Epithelial cell of prostate (primary cell): ENCODE measurements at places on chromosomes 12 and 14.
A peak's percentile ranks its signal among the peaks of the same experiment; 100 is the strongest.

DNA sequence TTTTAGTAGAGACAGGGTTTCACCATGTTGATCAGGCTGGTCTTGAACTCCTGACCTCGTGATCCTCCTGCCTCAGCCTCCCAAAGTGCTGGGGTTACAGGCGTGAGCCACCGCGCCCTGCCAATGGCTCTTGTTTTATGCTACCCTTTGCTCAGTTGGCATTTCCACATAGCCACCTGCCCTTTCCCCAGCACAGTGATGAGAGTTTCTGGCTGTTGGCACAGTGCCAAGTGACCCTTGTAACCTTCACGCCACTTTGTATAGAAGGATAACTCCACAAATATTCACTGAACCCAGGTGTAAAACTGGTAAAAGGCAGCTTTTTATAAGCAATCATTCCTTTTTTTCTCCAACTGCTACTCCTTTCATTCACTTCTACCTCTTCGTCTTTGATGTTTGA, 18.5 kb upstream of the CCDC175 start:
- DNase-seq = no peak

DNA sequence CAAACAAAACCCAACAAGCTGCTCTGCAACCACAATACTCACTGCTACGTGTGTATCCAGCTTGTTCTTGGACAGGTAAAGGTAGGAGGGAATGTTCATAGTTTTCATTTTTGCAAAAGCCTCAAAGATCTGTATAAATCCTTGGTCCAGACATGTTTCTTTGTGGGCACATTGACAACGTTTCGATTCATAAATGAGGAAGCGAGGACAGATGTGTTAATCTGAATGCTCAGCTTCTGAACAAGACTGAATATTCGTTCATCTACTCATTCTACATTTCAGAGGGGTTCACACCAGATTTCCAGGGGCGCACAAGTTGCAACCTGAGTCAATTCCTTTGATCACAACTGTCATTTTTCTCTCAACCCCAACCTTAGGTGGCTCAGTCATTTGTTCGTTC, 134.4 kb downstream of the LLPH start:
- no peak for DNase-seq

DNA sequence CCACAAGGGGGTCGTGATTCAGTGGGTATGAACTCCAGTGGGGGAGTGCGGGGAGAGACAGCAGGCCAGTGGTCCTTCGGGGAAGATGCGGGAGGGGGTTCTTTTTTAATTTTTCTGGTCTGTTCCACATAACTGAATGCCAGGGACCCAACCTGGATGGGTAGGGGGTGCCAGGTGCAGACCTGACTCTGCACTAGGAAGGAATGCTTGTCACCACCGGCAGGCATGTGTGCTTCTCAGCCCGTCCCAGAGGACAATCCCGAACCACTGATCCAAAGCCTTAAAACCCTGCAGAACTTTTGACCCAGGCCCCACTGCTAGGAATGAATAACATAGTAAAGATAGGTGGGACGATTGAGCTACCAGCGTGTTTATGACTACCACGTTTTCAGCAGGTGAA, 72.0 kb downstream of the DIO3 start:
- no peak for DNase-seq

DNA sequence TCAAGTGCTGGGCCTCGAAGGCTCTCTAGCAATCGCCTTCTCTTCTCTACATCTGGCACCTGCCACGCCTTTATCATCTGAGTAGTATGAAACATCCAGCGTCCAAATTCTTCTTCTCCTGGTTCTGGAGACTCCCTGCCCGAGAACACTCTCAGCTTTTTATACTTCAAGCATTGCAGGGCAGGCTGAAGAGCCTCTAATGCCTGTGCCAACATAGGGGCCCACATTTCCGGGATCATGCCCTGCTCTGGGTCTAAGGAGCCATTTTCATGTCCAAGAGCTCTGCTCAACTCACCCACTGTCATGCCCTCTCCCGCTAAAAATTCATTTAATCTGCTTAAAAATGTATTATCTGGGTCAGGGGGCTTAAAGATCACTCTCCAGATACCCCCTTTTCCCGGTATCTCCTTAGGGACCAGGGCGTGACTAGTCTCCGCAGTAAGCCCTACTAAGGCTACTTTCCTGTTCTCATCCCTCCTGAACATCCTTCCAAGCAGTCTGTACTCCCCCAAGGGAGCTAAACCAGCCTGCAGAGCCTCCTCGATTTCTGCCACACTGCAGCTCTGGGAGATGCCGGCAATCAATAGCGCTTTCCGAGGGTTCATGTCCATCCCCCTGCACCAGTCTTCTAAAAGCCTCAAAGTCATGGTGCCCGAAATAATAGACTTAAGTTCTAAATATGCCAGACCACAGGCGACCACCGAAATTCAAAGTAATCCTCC, 940 bp downstream of the MOAP1 start:
- DNase-seq = no peak

DNA sequence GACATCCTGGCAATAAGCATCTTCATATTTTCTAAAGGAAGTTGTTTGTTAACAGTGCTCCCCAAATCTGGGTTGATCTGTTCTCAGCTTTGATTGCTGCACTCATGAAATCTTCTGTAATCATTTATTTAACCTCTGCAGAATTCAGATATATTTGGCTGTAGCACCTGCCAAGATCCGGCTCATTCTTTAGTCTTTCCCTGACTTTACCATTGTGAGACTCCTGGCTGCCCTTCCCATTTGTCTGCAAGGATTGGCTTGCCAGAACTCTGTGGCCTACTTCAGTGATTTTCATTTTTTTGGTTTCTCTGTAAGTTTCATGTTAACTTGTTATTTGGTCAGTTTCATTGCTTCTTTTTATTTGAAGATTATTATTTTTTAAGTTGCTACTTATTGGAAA, 191.2 kb upstream of the PLXNC1 start:
- no peak for DNase-seq

- no peak for DNase-seq
These were observed 2.0 kb upstream of the MYH6 start for GRCh38 chr14:23409966-23410635.

DNA sequence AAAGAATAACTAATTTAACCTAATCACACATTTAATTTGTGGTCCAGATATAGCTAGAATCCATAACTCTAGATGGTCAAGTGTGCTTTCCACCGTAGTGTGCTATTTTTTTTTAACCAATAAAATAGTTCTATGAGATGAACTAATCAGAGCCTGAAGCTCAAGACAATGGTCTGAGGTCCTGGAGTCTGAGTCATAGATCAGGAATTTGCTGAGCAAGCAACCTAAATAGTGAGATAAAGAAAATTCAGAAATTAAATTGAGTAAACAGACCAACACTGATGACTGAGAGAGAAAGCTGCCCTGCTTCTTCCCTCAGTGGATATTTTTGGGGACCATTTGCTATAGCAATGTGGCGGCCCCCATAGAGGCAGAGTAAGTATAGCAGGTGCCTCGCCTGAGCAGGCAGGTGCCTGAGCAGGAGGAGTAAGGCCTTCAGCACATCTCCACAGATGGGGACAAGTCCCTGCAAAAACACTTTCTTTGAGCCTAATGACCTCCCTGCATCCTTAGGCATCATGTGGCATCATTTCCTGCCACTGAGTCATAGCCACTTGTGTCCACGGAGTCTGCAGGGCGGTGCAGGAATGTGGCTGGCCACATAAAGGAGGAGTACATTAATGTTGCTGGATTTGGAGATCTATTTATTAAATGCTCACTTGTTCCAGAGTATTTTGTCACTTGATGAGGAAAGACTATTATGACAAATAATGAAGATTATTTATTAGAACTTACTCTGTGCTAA, 13.9 kb upstream of the CLEC4E start:
- DNase-seq = peak; percentile 31

- no peak for DNase-seq
These were observed 7.8 kb upstream of the PLEKHG3 start for GRCh38 chr14:64696355-64696857.

DNA sequence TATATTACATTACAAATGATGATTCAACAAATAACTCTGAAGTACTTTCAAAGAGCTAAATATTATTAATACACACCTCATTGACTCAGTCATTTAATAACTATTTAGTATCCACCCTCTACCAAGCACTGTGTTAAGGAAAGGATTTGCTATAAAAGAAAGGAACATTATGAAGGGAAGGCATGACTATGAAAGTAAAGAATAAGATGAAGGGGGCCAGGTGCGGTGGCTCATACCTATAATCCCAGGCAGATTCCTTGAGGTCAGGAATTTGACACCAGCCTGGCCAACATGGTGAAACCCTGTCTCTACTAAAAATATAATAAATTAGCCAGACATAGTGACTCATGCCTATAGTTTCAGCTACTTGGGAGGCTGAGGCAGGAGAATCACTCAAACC, 107.9 kb downstream of the PLCZ1 start:
- peak; percentile 33 for DNase-seq

GRCh38 chr14:77000340-77001270, 27.9 kb downstream of the IRF2BPL start:
- DNase-seq = no peak

GRCh38 chr12:59077575-59078426, 157.5 kb upstream of the LRIG3 start:
- peak; percentile 84 for DNase-seq

DNA sequence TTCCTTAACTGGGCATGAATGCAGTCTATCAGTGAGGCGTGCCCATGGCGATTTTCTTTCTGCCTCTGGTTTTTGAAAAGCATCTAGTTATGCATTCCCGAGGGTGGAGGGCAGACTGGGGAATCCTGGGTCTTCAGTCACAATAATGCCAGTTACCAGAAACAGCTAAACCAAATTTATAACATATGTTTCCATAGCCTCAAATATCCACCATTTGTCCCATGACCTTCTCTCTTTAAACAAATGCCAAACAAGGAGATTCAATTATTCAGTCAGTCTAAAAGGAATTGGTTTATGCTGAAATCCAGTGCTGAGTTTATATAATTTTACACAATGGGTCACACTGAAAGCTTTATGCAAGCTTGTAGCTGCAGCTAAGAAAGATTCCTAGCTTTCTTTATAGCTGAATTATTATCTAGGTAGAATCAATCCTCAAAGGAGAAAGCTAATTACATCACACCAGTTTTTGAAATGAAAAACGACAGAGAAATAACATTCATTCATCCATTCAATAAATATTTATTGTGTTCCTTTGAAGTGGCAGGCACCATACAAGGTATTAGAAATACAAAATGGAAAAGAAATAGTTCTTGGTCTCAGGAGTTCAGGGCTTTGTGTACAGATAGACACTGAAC, 131.3 kb upstream of the RAP1B start:
- DNase-seq = no peak

- no peak for DNase-seq
These were observed 18.0 kb upstream of the DYRK2 start for GRCh38 chr12:67630373-67631088.

- no peak for DNase-seq
These were observed 376.2 kb downstream of the DPF3 start for GRCh38 chr14:72517736-72518135.

DNA sequence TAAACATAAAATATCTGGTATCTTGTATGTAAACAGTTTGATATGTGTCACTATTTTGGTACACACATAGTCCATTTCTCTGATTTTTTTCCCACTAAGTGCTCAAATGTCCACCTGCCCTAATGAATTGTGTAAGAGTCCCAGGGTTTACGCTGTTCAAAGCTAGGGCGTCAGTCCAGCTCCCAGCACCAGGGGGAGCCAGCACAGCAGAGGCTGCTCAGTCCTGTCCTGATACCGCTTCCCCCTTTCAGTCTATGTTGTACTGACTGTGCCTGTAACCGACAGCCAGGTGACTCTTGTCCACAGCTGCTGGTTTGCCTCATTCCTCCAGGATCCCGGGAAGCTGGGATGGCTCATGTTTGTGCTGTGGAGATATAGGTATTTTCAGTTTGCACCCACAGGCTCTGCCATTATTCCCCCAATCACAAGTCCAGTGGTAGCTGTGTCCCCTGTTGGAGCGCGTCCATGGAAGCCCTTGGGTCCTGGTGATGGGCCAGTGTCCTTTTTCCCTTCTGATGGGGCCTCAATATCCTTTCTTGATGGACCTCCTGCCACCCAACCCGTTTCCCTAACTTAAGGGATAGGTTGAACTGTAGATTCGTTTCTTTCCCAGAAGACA, 242.0 kb downstream of the NEDD1 start:
- no peak for DNase-seq

DNA sequence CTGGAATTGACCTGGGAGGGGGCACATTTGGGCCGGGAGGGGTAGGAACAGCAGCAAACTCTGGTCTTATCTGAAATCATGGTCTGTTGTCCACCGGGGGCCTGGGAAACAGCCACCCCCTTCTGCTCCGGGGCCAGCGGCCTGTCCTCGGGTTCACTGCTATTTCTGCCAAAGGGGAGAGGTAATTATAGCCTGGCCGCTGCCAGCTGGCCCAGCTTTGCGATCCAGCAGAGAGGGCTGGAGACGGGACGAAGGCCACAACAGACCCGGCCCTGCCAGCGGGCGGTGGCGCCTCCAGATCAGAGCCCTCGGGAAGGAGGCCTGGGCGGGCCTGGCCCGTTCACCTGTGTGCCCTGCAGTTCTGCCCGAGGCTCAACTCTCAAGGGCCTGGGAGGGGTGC, at the start of gene C14orf180:
TSS of gene C14orf180 (plus strand) at position 258 of the 400 bp plus-strand sequence. CDS start 6,667 bp downstream, outside the sequence.
- DNase-seq = no peak

DNA sequence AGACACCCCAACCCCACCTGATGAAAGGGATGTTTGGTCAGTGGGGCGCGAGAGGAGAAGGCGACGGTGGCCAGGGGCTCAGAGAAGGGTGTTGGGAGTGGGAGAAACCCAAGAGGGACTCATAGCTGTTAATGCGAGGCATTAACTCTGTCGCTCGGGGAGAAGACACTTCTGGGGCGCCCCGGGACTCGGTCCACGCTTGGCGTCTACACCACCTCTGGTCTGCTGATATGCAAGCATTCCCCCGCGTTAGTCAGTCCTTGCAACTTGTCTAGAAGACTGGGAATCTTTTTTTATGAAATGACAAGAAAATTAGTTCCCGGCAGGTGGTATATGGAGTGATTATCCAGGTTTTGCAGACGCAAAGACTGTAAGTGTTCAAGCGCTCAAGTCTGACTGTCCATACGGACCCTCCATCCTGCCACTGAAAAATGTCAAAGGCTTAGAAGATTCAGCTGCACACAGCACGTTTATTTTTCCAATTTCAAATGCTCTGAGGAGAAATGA, 360 bp upstream of the SLC35F4 start:
- no peak for DNase-seq

DNA sequence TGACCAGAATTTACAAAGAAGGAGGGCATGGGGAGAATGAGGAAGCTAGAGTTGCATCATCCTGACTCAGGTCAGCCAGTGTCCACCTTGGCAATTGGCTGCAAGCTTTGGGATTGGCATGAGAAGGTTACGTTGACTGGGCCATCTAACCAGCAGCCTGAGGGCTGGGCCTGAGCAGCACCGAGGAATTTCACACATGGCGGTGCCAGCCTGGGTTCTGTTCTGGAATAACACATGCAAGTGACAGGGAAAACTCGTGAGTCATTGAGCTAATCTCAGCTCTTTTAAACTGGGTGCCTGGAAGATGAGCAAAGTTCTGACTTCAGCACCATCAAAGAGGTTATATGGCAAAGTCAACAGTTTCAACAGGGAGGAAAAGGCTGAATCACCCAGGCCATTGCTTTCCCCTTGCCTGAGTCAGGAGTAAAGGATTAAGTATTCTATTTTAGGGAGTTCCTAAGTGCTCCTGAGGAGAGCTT, 543.2 kb upstream of the TBX3 start:
- DNase-seq = peak; percentile 87
